SJSA1 (cell line): ENCODE measurements at places on chromosomes 5 and 9. TPM values are rescaled to one million over a fixed set of nuclear protein-coding genes. Genes with fewer than 3 reads are reported as not detected.

- H3K4me1 ChIP-seq, result peaks cover 15% of the 10 kb centered on the region
- H3K27me3 ChIP-seq, result no peaks in the 10 kb centered on the region
- H3K27ac ChIP-seq, result no peak overlapping the region
- no peak overlapping the region for H3K4me3 ChIP-seq
- DNase-seq, result peak; percentile 40
- H3K36me3 ChIP-seq, result no peaks in the 10 kb centered on the region
Observed at GRCh38 chr9:70438341-70438928, 24.0 kb upstream of the KLF9 start.

DNA sequence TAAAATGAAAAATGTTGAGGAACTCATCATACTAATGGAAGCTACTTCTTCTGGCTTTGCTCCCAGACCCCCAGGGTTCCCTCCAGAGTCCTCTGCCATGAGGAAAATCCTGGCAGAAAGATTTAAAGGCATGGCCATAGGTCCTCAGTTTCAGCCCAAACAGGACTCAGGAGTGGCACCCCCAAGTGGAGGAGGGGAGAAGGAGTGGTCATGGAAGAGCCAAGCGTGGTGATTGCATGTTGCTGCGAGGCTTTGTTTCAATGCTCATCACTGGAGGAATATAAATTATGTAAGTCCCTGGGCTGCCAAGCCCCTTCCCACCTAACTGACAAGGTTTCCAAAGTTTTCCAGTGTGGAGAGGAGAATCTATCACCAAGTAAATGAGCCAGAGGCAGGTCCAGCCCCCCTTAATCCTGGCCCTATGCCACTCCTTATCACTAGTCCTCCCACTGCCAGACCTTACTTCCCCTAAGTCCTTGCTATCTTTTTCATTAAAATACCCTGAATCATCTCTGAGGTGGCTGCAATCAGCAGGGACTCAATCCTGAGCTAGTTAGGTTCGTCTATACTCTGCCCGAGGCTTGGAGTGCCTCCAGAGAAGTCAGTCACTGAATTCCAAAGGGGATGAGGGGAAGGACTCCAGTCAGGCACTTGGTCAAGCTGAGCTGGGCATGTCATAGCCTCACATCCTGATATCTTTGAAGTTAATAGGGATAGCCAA, 70.7 kb upstream of the TAF1L start:
- H3K4me3 ChIP-seq, result no peak overlapping the region
- H3K4me1 ChIP-seq, result 0 out of 2 replicates have a peak, but pooled peaks cover 5% of the 10 kb centered on the region
- DNase-seq, result peak; percentile 9
- H3K36me3 ChIP-seq, result no peaks in the 10 kb centered on the region
- H3K27me3 ChIP-seq, result no peaks in the 10 kb centered on the region

DNA sequence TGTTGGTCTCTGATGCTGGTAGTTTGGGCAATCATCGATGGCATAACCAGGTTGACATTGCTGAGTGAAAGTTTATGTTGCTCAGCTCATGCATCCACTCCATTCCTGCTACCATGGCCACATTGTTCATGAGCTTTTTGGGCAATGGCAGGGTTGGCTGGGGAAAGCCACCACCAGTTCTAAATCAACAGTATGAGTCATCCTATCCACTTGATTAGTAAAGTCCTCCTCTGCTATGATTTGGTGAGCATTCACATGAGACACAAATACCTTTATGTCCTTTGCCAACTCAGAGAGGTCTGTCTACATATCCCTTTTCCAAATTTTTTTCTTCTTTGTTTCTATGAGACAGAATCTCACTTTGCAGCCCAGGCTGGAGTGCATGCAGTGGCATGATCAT, 129.7 kb upstream of the FBN2 start:
- 0 out of 2 replicates have a peak, but pooled peaks cover 2% of the 10 kb centered on the region for H3K4me1 ChIP-seq
- DNase-seq, result no peak
- H3K27ac ChIP-seq, result no peak overlapping the region
- H3K27me3 ChIP-seq, result no peaks in the 10 kb centered on the region

GRCh38 chr5:136057401-136058038, 28.7 kb downstream of the TGFBI start:
- peak overlapping the region; percentile 76 for H3K27ac ChIP-seq
- H3K36me3 ChIP-seq, result peaks cover 69% of the 10 kb centered on the region
- peaks cover 74% of the 10 kb centered on the region for H3K4me1 ChIP-seq
- DNase-seq, result peak; percentile 90

DNA sequence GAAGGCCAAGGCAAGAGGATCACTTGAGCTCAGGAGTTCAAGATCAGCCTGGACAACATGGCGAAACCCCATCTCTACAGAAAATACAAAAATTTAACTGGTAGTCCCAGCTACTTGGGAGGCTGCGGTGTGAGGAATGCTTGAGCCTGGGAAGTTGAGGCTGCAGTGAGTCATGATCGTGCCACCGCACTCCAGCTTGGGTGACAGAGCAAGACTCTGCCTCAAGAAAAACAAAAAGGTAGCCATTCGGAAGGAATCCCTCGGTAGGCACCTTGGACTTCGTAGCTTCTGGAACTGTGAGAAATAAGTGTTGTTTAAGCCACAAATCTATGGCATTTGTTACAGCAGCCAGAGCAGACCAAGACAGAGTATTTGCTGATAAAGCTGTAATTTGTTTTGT, 174.2 kb downstream of the DCP2 start:
- no peak overlapping the region for H3K4me3 ChIP-seq
- H3K27ac ChIP-seq, result peak overlapping the region; percentile 91
- H3K36me3 ChIP-seq, result no peaks in the 10 kb centered on the region
- no peaks in the 10 kb centered on the region for H3K27me3 ChIP-seq
- peaks cover 28% of the 10 kb centered on the region for H3K4me1 ChIP-seq

DNA sequence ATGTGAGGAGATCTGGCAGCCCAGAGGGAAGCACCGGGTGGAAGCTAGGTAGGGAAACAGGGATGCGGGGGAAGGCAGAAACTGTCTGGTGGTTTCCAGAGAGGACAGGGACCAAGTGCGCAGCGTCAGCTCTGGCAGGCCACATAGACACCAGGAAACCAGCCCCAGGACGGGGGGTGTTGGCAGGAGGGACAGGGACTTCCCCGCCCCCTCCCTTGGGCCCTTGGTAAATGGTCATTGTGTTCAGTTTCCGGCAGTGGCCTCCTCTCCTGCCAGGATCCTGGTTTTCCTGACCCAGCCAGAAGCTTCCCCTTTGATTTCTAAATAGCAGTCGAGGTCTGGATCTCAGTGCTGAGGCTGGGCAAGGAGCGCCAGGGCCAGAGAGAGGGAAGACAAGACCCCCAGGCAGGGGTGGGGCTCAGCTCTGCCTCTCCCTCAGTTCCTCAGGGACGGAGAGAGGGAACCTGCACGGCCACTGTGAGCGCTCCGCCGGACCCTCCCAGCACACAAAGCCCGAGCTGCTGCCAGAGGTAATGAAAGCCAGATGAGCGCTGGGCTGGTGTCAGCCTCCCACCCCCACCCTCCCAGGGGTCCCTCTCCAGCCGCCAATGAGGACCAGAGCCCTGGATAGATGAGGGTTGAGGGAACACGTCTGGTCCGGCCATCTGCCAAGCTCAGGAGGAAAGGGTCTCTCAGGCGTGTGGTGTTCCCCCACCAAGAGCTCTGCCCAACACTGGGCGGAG, 1.8 kb downstream of the RALGDS start:
- DNase-seq, result no peak
- no peak overlapping the region for H3K27ac ChIP-seq

- DNase-seq, result peak; percentile 56
- no peak overlapping the region for H3K4me3 ChIP-seq
- H3K36me3 ChIP-seq, result no peaks in the 10 kb centered on the region
- H3K4me1 ChIP-seq, result peaks cover 16% of the 10 kb centered on the region
- no peaks in the 10 kb centered on the region for H3K27me3 ChIP-seq
- no peak overlapping the region for H3K27ac ChIP-seq
Observed at GRCh38 chr5:81165493-81166119, 67.5 kb upstream of the CKMT2 start.

DNA sequence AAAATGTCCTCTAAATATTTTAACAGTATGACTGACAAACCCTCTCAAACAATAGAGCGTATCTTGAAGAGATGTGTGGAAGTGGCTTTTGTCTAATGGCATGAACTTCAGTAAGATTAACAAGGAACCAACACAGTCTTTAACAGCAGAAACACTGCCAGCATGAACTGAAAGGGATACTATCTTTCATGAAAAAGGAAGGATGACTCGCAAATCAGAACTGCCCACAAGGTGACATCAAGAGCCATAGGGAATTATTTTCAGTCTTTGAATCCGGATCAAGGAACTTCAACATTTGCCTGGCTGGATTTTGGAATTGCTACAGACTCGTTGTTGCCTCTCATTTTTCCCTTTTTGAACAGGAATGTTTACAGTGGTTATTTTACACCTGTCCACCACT, 5.1 kb upstream of the HEXB start:
- no peaks in the 10 kb centered on the region for H3K27me3 ChIP-seq
- peak; percentile 23 for DNase-seq

GRCh38 chr5:180915924-180916323, 17.0 kb downstream of the BTNL8 start:
- H3K36me3 ChIP-seq, result no peaks in the 10 kb centered on the region
- no peaks in the 10 kb centered on the region; the same call in 1 of the 2 replicates for H3K27me3 ChIP-seq
- H3K4me1 ChIP-seq, result no peaks in the 10 kb centered on the region

DNA sequence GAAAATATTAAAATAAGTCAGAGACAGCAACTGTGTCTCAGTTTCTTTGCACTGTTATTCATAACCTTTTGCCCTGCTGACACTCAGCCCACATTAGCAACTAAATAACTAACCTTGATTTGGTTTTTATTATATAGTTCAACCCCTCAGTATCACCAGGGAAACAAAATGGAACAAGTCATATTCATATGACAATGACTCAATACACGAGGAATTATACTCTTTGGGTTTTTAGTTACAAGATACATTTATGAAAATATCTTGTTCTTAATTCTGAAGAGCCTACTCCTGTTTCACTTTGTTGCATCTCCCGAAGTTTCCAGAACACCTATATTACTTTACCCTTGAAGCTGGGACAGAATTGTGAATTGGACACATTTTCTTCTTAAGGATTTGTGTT, 845.4 kb downstream of the EFNA5 start:
- H3K4me1 ChIP-seq, result no peaks in the 10 kb centered on the region
- no peak overlapping the region for H3K4me3 ChIP-seq
- DNase-seq, result no peak
- H3K27me3 ChIP-seq, result no peaks in the 10 kb centered on the region

DNA sequence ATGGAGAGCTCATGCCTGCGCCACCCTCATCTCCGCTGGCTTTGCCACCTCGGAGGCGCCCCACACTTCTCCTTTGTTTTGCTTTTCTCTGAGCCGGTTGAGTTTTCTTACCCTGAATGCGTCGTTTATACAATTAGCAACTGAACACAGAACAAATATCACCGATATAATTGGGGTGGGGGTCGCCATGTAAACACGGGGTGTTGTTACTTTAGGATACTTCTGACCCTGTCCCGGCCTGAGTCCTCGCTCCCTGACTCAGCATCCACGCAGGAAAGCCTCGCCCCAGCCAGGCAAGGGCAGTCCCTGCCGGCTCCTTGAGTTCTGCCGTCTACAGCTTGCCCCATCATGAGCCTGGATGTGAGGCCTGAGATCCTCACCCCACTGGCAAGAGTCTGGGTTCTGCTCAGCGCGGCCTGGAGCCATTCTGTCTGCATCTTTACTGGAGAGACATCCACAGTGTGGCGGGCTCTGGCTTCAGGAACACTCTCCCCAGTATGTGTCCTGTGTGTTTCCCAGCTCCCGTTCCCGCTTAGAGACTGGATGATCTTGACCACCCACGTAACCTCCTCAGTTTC, 5.5 kb downstream of the NKX2-5 start:
- H3K4me1 ChIP-seq, result peaks cover 6% of the 10 kb centered on the region; the same call in 1 of the 2 replicates
- peaks cover 77% of the 10 kb centered on the region for H3K27me3 ChIP-seq
- no peaks in the 10 kb centered on the region for H3K36me3 ChIP-seq
- H3K4me3 ChIP-seq, result no peak overlapping the region
- no peak for DNase-seq

DNA sequence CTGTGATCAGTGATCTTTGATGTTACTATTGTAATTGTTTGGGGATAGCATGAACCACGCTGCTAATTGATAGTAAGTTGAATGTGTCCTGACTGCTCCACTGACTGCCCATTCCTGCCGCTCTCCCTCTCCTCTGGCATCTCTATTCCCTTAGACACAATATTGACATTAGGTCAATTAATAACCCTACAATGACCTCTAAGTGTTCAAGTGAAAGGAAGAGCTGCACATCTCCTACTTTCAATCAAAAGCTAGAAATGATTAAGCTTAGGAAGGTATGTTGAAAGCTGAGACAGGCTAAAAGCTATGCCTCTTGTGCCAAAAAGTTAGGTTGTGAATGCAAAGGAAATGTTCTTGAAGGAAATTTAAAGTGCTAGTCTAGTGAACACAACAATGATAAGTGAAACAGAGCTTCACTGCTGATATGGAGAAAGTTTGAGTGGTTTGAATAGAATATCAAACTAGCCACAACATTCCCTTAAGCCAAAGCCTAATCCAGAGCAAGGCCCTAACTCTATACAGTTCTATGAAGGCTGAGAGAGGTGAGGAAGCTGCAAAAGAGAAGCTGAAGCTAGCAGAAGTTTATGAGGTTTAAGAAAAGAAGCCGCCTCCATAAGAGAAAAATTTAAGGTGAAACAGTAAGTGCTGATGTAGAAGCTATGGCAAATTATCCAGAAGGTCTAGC, 12.9 kb downstream of the CLINT1 start:
- H3K4me1 ChIP-seq, result no peaks in the 10 kb centered on the region
- H3K4me3 ChIP-seq, result no peak overlapping the region
- no peaks in the 10 kb centered on the region for H3K27me3 ChIP-seq
- no peak for DNase-seq

DNA sequence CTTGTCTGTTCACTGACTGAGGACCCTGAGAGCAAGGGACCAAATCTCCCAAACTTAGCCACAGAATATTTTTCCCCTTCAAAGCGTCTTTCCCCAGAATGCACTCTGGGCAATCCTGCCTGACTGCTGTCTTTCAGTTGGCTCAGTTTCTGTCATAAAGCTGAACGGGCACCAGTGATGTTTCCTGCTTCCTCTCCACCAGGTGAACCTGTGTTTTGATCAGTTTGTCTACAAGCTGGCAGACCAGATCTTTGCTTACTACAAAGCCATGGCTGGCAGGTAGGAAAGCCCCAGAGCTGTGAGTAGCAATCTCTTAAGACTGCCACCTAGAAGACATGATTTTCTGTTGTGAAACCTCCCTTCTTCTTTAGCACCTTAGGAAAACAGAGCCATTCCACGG, 61.8 kb downstream of the CYFIP2 start:
- no peaks in the 10 kb centered on the region; the same call in 1 of the 2 replicates for H3K4me1 ChIP-seq
- H3K27me3 ChIP-seq, result no peaks in the 10 kb centered on the region
- no peaks in the 10 kb centered on the region for H3K36me3 ChIP-seq
- no peak overlapping the region for H3K27ac ChIP-seq

ZFP2 gene
- not detected in 2 replicates for total RNA-seq

SLCO4C1 gene
- not detected in 2 replicates for total RNA-seq

IDNK gene
- total RNA-seq, result 2.1 and 2.6 TPM in 2 replicates

FKTN gene
- 21.2 and 22.2 TPM in 2 replicates for total RNA-seq
